Activated naive CD8-positive, alpha-beta T cell treated with anti-CD3 and anti-CD28 coated beads, Interleukin-2, amount 10 ng/mL, durations not matched to agents 7 days and 5 days (primary cell): ENCODE measurements at places on chromosomes 7 and 10. TPM values are rescaled to one million over a fixed set of nuclear protein-coding genes. Genes with fewer than 3 reads are reported as not detected.

The CTAGE15 gene
- total RNA-seq: 0.47 TPM

GRCh38 chr7:120373174-120373573 lies 100.2 kb downstream of the KCND2 start:
- no peak for DNase-seq

- DNase-seq: no peak
Observed at GRCh38 chr10:59106441-59106840, 70.0 kb upstream of the PHYHIPL start.

The PRSS37 gene
- not detected for total RNA-seq

- DNase-seq: no peak
Observed at GRCh38 chr10:103062854-103063590, 130.1 kb downstream of the NT5C2 start.

DNA sequence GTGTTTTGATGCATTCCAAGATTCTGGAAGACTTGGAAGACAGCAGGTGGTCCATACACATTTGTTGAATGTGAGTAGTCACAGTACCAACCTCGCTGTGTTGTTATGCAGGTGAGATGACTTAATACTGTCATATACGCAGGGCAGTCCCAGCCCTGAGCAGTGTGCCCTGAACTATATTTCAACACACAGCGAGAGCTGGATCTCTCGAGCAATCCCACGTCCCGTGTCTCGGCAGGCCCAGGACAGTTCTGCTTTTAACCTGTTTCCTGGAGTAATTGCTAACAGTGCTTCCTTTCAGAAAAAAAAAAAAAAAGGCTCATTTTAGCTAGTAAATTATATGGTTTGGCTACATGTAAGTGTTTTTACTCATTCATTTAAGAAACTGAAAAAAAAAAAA lies 179.7 kb downstream of the PRKCQ start:
- no peak for DNase-seq

- DNase-seq: peak; percentile 2
Observed at GRCh38 chr10:86169066-86169465, 197.5 kb downstream of the GRID1 start.

The YWHAG gene
- total RNA-seq: 62.7 TPM

DNA sequence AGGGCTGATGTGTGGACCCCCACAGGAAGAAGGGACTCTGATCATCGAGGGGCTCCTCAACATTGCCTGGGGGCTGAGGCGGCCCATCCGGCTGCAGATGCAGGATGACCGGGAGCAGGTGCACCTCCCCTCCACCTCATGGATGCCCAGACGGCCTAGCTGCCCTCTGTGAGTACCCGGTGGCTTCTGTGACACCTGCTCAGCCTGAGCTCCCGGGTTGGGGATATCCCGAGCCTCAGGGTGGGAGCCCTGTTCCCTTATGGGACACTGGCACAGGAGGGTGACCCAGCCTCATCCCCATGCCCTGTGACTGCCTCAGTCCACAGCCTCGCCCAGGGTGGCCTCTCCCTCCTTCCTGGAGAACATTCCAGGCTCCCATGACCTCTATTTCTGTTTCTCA lies 3.9 kb upstream of the DEPP1 start:
- DNase-seq: no peak

- DNase-seq: no peak
Observed at GRCh38 chr7:157002819-157003421, 7.5 kb downstream of the MNX1 start.

The CLDN4 gene
- total RNA-seq: 0.17 TPM

The HOXA9 gene
- not detected for total RNA-seq

DNA sequence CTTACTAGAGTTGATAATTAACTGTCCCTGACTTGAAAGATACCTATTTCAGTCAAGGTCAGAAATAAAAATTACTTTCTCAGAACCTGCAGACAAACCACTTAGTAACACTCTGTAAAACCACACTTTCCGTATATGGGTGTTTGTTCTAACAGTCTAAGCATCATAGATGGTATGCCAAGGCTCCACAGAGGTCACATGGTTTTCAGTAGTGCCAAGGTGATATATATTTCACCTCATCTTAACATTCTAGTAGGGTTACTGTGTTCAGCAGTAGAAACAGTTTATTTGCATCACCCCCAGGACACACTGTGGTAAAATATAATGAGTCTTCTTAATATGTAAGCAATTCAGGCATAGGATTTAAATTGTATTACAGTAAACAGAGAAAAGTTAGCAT lies 61.5 kb downstream of the KCND2 start:
- no peak for DNase-seq

The ZYX gene
- 200 TPM for total RNA-seq

The PHTF2 gene
- 33.6 TPM for total RNA-seq

GRCh38 chr7:84948634-84949033 lies 238.2 kb downstream of the SEMA3D start:
- no peak for DNase-seq

- DNase-seq: no peak
Observed at GRCh38 chr10:97518301-97519043, 19.7 kb downstream of the UBTD1 start.

- no peak for DNase-seq
Observed at GRCh38 chr10:11936389-11937152, 106.0 kb downstream of the UPF2 start.

- no peak for DNase-seq
Observed at GRCh38 chr10:12549297-12549696, 199.9 kb downstream of the CAMK1D start.

DNA sequence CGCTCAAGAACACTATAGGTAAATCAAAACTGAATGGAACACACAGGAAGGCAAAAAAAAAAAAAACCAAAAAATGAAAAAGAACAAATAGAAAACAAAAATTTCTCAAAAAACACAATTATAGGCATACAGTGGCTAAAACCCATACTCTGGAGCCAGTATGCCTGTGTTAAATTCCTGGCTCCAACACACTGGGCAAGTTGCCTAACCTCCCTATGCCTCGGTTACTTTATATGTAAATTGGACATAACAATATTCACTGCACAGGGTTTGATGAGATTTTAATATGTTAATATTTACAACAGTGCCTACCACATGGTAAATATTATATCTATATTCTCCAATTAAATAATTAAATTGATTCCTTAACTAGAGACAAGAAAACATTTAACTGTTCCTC lies 217.1 kb downstream of the HTR7 start:
- DNase-seq: no peak

- DNase-seq: no peak
Observed at GRCh38 chr7:78601728-78602127, 803.2 kb downstream of the PHTF2 start.

- no peak for DNase-seq
Observed at GRCh38 chr7:32036557-32036956, 33.6 kb downstream of the PDE1C start.

DNA sequence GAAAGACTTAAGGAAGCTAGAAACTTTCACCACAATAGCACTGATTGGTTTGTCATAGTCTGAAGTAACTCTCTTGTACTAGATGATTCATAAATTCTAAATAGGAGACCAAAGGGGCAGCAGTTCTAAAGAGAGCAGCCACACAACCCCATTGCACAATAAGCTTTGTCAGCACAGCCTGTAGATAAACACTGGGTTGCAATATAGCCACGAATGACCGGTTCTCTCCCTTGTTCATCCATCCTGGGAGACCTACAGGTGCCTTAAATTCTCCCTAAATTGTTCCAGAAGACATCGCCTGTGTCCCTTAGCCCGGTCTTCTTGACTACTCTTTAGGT lies 167.0 kb downstream of the SNX13 start:
- DNase-seq: no peak

GRCh38 chr10:15879058-15879457 lies 18.8 kb upstream of the MINDY3 start:
- DNase-seq: no peak

The HOGA1 gene
- not detected for total RNA-seq

GRCh38 chr10:34046506-34047034 lies 712.1 kb upstream of the NRP1 start:
- no peak for DNase-seq

GRCh38 chr7:144907577-144907976 lies 71.7 kb upstream of the TPK1 start:
- DNase-seq: no peak

DNA sequence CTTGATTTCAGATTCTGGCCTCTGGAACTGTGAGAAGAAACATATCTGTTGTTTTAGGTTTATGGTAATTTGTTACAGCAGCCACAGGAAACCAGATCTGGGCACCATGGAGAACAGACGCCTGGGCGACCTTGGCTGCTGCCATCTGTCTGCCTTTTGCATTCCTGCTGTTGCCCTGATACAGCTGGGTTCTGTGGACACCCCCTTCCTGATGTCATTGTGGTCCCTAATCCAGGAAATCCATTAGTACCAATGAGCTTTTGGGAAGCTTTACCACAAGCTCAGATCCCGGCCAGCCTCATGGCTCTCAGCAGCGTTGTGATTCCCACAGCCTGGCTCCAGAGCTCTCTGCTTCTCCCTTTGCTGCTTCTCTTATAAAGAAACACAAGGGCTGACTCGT lies 174.2 kb upstream of the NPS start:
- no peak for DNase-seq

The EBF3 gene
- not detected for total RNA-seq

The ZC3HAV1L gene
- total RNA-seq: 17.4 TPM

GRCh38 chr10:125116041-125116649 lies 44.2 kb downstream of the CTBP2 start:
- no peak for DNase-seq

GRCh38 chr7:85306115-85306514 lies 119.3 kb upstream of the SEMA3D start:
- no peak for DNase-seq

GRCh38 chr10:79444199-79445119 lies 965 bp downstream of the ZCCHC24 start:
- peak; percentile 78 for DNase-seq

DNA sequence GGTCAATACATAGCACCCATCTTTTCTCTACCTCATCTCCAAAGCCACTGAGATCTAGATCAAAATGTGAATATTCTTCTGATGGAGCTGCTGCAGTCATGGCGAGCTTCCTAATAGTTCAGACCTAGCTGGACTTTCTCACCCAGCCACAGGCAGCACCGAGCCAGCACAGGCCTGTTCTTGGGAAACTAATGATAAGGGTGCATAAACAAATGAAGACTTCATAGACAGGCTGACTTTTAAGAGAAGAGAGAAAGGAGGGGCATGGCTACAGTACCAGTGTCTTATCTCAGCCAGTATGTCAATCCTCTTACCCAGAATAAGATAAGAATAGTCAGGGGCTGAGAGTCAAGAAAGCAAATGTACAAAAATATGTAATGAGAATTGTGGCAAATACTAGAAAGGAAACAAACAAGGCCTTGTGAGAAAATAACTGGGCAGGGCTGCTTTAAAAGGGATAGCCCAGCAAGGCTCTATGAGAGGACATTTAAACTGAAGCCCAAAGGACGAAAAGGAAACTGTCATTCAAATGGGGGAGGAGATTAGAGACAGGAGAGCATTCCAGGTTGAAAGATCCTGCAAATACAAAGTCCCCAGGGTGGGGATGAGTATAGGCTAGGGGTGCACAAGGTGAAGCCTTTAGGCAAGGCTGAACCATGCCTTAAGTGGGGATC lies 21.8 kb upstream of the CDK14 start:
- no peak for DNase-seq

The ACSM6 gene
- total RNA-seq: not detected
